ENCODE measurements at places on chromosomes 3 and 15.

DNA sequence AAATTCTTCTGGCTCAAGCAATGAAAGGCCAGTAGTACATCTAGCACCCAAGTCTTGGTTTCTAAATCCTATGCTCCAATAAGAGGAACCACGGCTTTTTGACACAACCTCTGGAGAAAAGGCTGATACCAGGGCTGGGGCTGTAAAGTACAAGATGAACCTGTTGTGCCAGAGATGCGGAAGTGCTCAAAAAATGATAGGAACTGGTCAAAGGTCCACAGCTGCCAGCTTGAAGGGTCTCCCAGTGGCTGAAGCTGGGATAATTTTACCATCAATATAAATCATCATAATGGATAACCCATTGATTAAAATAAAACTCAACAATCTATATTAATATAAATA lies 558 bp upstream of the NCEH1 start:
- peak overlapping the region; percentile 99 for H3K4me3 ChIP-seq
- peaks cover 27% of the 10 kb centered on the region for H3K4me1 ChIP-seq
- peaks cover 3% of the 10 kb centered on the region for H3K36me3 ChIP-seq
- no peak for DNase-seq

- H3K4me1 ChIP-seq, result peaks cover 35% of the 10 kb centered on the region
- H3K4me3 ChIP-seq, result peak overlapping the region; percentile 71
- H3K27ac ChIP-seq, result peak overlapping the region; percentile 3
- H3K27me3 ChIP-seq, result no peaks in the 10 kb centered on the region
- no peak for DNase-seq
- H3K36me3 ChIP-seq, result peaks cover 5% of the 10 kb centered on the region
These were observed 51.3 kb downstream of the MBNL1 start for GRCh38 chr3:152319831-152320617.

GRCh38 chr3:185210621-185211142 lies 43.2 kb downstream of the EHHADH start:
- H3K4me1 ChIP-seq, result no peaks in the 10 kb centered on the region
- no peak overlapping the region for H3K4me3 ChIP-seq

GRCh38 chr15:85010386-85011159 lies 28.9 kb downstream of the PDE8A start:
- H3K36me3 ChIP-seq, result no peaks in the 10 kb centered on the region
- H3K4me3 ChIP-seq, result no peak overlapping the region
- no peaks in the 10 kb centered on the region for H3K27me3 ChIP-seq
- peaks cover 33% of the 10 kb centered on the region for H3K4me1 ChIP-seq

DNA sequence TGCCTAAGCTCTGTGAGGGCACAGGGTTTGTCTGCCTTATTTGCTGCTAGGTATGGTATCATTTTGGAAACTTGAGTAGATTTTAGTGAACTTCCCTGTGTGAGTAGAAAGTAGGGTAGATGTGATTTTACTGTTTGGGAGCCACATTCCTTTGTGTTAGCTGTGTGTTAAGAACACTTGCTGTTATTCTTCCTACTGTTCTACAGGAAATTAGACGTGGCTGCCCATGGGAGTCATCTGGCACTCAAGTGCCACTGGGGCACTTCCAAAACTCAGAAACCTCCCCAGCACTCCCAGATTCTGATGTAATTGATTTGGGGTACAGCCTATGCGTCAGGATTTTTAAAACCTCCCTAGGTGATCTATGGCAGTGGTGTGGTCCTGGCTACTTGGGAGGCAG lies 369.9 kb upstream of the C2CD4B start:
- no peaks in the 10 kb centered on the region for H3K36me3 ChIP-seq
- H3K27me3 ChIP-seq, result peaks cover 9% of the 10 kb centered on the region
- DNase-seq, result no peak
- H3K4me1 ChIP-seq, result no peaks in the 10 kb centered on the region
- H3K27ac ChIP-seq, result no peak overlapping the region
- no peak overlapping the region for H3K4me3 ChIP-seq

GRCh38 chr3:26345613-26346012 lies 277.0 kb upstream of the LRRC3B start:
- DNase-seq, result no peak
- H3K4me3 ChIP-seq, result no peak overlapping the region
- no peaks in the 10 kb centered on the region for H3K36me3 ChIP-seq
- no peak overlapping the region for H3K27ac ChIP-seq

Data from naive thymus-derived CD8-positive, alpha-beta T cell (primary cell).